Glomerular endothelial cell (primary cell): ENCODE measurements at places on chromosomes 2 and 18. TPM values are rescaled to one million over a fixed set of nuclear protein-coding genes. Genes with fewer than 3 reads are reported as not detected.

Gene GAREM1
- 0.82 and 0.92 TPM in 2 replicates for total RNA-seq

Gene GALR1
- not detected in 2 replicates for total RNA-seq

Gene CCDC74B
- total RNA-seq = 1.2 and 2.2 TPM in 2 replicates

Gene SPC25
- 1.6 and 6.4 TPM in 2 replicates for total RNA-seq

Gene APCDD1
- 0.10 and 0.12 TPM in 2 replicates for total RNA-seq

Gene SCN3A
- total RNA-seq = 0.35 and 0.63 TPM in 2 replicates

Gene CRYGD
- total RNA-seq = not detected in 2 replicates

Gene PIKFYVE
- 19.0 and 27.2 TPM in 2 replicates for total RNA-seq

Gene GAL3ST2
- total RNA-seq = not detected in 2 replicates

Gene ZSWIM2
- total RNA-seq = 0.12 TPM in 1 of 2 replicates, not detected in the other

Gene ACTG2
- total RNA-seq = 1.6 TPM in 1 of 2 replicates, not detected in the other

Gene ALLC
- total RNA-seq = not detected in 2 replicates

Gene PARD3B
- total RNA-seq = 7.7 and 10.3 TPM in 2 replicates

Gene LRRC30
- not detected in 2 replicates for total RNA-seq

Gene SERPINB12
- total RNA-seq = not detected in 2 replicates

Gene GALNT14
- 10.4 and 17.0 TPM in 2 replicates for total RNA-seq

Gene SOS1
- total RNA-seq = 12.5 and 21.0 TPM in 2 replicates

Gene TTC21B
- 17.0 and 28.3 TPM in 2 replicates for total RNA-seq

Gene ZBTB7C
- 0.06 and 0.34 TPM in 2 replicates for total RNA-seq

Gene POTEI
- 0.06 TPM in 1 of 2 replicates, not detected in the other for total RNA-seq

Gene RAX
- total RNA-seq = not detected in 2 replicates

Gene CPO
- 0.48 TPM in 1 of 2 replicates, not detected in the other for total RNA-seq

Gene CHST9
- 0.05 TPM in 1 of 2 replicates, not detected in the other for total RNA-seq

Gene BMP10
- total RNA-seq = not detected in 2 replicates

Gene IL1R1
- total RNA-seq = 14.6 and 41.1 TPM in 2 replicates

Gene MRPL19
- 33.0 and 42.4 TPM in 2 replicates for total RNA-seq

Gene AGXT
- not detected in 2 replicates for total RNA-seq
